ENCODE measurements at places on chromosomes 5 and 9. TPM values are rescaled to one million over a fixed set of nuclear protein-coding genes. Genes with fewer than 3 reads are reported as not detected.

Gene LCN1
- not detected for total RNA-seq

Gene SPEF2
- 2.6 TPM for total RNA-seq

Gene CDO1
- total RNA-seq: not detected

Gene EIF4E1B
- total RNA-seq: not detected

Gene SPINK4
- total RNA-seq: not detected

Gene KIAA0825
- 1.6 TPM for total RNA-seq

DNA sequence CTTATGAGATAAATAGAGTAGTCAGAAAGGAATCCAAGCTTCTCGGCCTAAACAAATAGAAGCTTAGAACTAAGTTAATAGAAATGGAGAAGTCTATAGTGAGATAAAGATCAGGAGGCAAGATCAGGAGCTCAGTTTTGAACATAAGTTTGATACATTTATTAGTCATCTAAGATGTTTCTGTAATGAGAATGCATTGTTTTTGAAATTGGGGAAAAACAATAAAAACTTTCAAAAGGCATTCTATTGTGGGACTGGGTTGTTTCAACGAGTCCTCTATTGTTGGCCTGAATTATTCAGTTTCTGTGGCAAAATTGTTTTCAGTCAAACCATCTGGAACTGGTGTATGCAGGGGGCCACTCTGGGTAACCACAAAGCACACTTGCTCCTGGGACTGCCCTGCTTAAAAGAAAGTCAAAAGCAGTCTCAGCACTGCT is 181.0 kb upstream of the CLINT1 start:
- no peak for DNase-seq

- no peak for DNase-seq
These were observed 61.3 kb upstream of the SPINK5 start for GRCh38 chr5:148002451-148002850.

- no peak for DNase-seq
These were observed 624.0 kb upstream of the KLF4 start for GRCh38 chr9:108113596-108113995.

GRCh38 chr5:144195448-144195847 is 24.8 kb downstream of the KCTD16 start:
- DNase-seq: no peak

DNA sequence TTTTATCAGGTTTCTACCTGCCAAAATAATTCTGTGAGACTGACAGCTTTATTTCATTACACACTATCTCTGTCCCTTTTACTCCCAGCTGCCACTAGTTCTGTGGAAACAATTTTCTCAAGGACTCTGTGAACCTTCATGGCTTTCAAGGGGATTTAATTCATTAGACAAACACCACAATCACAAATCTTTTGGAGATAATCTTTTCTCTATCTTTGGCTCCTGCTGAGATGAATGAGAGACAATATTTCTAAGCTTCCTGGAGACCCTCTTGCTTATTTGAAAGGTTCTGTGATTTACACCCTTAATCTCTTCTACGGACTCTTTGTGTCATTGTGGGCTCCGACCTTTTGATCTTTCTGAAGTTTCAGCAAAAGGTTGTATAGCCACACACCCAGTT is 222.6 kb downstream of the PRDM9 start:
- DNase-seq: no peak

- peak; percentile 37 for DNase-seq
These were observed 189.8 kb upstream of the TRIM32 start for GRCh38 chr9:116497095-116497890.

GRCh38 chr9:129273941-129274684 is 96.1 kb upstream of the IER5L start:
- no peak for DNase-seq

DNA sequence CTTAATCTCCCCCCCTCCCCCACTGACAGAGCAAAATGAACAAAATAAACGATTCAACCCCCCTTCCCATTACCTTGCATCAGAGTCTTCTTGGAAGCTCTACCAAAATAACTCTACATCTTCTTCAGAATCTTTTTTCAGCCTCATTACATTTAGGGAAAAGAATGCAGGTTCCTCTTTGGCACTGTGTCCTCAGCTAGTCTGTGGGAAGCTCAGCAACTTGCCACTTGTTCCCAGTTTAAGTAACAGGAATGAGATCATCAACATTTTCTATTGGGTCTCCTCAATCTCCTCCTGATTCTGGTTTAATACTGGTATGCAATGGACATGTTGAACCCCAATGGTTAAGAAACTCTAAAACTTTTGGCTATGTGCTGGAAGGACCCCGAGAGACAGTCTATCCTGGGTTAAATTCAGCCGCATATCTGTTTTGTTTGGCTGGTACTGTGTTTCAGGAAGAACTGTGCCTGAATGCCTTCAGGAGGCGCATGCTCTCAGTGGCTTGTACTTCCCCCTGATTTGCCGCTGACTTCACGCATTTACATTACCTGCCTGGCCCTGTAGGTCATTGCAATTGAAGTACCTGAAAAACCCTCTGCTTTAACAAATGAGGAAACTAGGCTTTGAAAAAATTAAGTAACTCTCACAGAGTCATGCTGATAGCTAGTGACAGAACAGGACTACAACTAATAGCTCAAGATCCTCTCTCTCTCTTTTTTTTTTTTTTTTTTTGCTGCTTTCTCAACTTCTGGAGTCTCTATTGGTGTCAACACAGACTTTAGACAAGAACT is 78.1 kb upstream of the HMHB1 start:
- peak; percentile 28 for DNase-seq

- no peak for DNase-seq
These were observed 238.4 kb upstream of the CD180 start for GRCh38 chr5:67435032-67435431.

Measured in HFFc6 (cell line).